ENCODE measurements at places on chromosomes 12 and 14.

DNA sequence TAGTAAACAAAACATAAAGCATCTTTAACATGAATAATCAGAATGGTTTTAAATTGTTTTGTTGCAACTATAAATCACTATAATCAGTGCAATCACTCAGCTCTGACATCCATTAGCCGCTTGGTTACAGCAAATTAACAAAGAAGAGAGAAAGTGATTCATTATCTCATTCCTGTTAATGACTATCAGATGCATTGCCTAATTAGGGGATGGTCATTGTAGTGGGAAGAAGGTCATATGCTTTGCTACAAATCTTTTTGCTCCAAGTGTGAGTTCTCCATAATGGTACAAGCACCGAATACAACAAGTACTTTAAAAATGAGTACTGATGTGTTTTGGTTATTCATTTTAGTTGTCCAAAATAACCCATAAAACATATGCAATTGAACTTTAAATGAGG is 272.0 kb downstream of the AKAP6 start:
- DNase-seq, result no peak

DNA sequence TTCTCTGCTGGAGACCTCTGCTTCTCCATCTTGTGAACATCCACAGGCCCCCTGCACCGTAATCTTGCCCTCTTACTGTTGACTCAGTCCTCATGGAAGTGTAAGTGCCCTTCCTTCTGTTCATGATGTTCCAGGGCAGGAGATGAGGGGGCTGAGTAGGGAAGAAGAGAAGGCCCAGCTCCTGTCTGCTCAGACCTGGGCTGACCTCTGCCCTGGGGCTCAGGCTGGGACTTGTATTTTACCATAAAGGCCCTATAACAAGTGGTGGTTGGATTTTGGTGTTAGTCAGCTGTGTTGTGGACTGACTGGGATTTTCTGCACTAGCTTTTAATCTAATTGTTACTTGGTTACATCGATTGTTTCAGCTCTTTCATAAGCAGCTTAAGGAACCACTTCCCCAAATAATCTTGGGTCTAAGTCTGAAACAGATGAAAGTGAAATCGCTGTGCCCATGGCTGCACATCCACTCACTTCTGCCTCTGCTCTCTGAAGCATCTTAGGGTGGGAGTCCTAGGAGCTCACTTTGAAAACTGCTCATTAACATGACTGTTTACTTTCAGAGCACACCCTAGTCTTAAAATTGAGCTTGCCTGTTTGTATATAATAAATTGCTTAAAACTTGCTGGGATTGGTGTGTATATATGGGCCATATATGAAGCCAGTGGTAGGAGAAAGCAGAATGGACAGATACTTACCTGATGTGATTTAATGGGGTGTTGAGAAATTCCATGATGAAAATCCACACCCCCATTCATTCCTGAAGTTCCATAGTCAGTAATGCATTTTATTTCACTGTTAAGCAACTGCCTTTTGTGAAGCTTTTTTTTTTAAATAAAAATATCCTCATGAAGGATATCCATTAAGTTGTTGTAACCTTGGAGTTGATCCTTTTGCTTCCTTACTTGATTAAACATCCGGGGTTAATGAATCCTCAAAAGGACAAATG is 17.7 kb downstream of the C12orf71 start:
- no peak for DNase-seq

- peak; percentile 20 for DNase-seq
These were observed 82.7 kb upstream of the RPL10L start for GRCh38 chr14:46734286-46734685.

- DNase-seq, result no peak
These were observed 65.8 kb downstream of the ITPK1 start for GRCh38 chr14:93049867-93050331.

DNA sequence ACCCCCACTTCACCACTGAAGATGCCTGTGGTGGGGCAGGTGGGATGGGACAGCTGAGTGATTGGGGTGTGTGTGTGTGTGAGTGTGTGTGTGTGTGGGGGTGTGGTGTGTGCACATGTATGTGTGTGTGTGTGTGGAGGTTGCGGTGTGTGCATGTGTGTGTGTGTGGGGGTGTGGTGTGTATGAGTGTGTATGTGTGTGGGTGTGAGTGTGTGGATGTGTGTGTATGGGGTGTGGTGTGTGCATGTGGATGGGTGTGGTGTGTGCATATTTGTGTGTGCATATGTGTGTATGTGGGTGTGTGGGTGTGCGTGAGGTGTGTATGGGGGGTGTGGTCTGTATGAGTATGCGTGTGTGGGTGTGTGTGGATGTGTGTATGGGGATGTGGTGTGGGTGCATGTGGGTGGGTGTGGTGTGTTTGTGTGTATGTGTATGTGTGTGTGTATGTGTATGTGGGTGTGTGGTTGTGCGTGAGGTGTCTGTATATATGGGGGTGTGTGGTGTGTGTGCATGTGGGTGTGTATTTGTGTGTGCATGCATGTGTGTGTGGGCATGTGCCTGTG is 61.6 kb downstream of the PLEKHG3 start:
- DNase-seq, result no peak

DNA sequence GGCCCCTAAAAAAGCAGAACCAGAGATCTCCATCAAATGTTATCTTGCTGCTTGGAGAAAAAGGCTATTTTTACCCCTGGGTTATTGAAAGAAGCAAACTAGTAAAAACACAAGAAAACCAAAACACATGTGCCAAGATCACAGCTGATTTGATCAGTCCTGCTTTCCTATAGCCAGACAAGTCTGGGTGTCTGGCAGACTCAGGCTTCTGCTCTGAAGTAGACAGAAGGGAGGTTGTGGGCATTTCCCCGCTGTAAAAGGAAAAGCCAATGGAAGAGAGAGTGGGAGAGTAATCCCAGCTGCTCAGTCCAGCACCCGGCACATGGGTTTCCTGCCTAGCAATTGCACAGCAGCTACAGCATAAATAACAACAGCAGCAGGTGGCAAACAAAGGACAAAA is 177.9 kb downstream of the PHLDA1 start:
- no peak for DNase-seq

- no peak for DNase-seq
These were observed 199.9 kb upstream of the FOXN3 start for GRCh38 chr14:89616852-89617341.

- peak; percentile 34 for DNase-seq
These were observed 936 bp downstream of the AKT1 start for GRCh38 chr14:104794631-104794992.

GRCh38 chr12:121535150-121536053 is 45.4 kb downstream of the KDM2B start:
- no peak for DNase-seq

DNA sequence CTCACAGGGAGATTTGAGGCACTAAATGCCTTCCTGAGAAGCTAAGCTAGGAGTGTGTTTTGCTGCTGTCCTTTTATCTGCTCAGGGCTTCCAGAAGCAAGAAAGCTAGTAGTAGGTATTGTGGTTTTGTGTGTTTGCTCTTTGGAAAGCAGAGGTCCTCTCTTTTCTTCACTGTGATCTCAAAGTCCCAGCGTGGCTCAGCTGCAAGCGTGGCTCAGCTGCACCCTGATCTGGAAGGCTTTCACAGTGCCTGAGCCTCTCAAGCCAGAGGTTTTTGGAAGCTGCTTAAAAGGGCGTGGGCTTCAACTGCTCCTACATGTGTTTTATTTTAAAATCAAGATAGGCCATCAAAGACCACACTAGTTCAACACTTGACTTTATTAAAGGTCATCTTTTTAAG is 337.4 kb upstream of the RGS6 start:
- DNase-seq, result no peak

GRCh38 chr12:31278424-31278823 is 47.5 kb downstream of the SINHCAF start:
- no peak for DNase-seq

DNA sequence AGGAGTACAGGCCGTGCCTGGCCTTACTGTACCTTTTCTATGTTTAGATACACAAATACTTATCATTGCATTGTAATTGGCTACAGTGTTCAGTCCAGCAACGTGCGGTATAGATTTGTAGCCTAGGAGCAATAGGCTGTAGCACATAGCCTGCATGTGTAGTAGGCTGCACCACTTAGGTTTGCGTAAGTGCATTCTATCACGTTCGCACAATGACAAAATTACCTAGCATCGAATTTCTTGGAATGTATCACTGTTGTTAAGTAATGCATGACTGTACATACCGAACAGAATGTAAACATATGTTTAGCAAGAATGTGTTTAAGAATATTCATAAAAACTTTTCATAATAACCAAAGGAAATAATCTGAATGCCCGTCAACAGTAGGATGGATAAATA is 31.9 kb downstream of the VRTN start:
- no peak for DNase-seq

GRCh38 chr14:100842799-100843198 is 16.9 kb downstream of the MEG3 start:
- no peak for DNase-seq

DNA sequence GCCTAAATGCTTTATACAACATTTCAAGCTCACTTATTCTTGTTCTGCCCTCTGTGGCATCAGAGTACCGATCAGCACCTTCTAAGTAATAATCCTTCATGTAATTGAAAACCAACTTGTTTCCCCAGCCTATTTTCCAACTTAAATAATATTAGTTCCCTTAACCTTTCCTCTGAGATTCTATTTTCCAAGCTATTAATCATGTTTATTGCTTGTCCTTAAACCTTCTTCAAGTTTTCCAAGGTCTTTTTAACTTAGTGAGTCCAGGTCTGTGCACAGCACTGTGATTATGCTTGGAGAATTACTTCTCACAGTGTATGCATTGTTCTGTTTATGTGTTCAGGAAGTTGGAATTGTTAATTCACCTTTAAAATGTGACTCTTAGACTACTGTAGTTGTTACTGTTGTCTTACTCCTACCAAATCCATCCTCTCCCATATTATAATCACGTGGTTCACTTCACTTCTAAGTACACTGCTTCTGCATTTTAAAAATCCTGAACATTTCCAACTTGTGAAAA is 1039.3 kb upstream of the FOXG1 start:
- DNase-seq, result no peak

DNA sequence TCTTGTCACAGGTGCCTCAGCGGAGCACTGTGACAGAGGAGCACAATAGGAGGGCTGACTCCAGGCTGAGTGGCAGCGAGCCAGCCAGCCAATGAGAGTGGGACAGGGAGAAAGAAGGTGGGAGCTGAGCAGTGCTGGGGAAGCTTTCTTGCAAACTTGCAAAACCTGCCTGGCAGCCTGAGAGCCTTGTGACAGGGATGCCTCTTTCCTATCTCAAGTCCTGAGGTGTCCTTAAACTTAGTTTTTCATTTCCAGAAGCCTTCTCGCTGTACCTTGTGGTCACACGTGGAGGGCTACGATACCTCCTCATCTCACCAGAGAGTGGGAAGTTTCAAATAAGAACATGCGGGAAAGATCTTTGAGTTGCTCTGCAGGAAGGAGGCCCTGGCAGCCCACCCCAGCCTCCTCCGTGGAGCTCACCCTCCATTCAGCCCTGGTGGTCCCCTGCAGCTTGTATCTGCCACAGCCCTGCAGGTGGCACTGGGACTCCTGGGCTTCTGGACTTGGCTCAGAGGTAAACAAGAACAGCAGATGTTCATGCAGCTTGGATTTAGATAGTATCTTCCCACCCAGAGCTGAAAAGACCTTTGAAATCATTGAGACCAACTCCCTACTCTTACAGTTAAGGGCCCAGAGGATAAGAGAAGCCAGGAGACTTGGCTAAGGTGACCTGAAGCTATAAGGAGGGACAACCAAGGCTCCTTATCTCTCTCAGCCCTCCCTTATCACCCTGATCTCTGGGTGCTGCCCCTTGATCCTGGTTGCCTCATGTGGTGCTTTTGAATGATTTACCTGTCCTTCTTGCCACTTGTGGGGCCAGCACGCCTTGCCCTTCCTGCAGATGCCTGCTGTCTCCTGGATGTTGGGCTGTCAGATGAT is 153.5 kb upstream of the MAX start:
- DNase-seq, result peak; percentile 78

Measured in HT-29 (cell line).